ENCODE measurements at places on chromosomes 2 and 18.
A peak's percentile ranks its signal among the peaks of the same experiment; 100 is the strongest.

- DNase-seq: no peak
These were observed 129.0 kb downstream of the CABYR start for GRCh38 chr18:24267878-24268277.

- DNase-seq: no peak
These were observed 201.6 kb upstream of the SALL3 start for GRCh38 chr18:78777992-78778391.

GRCh38 chr2:100004959-100005387, 137.4 kb downstream of the AFF3 start:
- DNase-seq: no peak

GRCh38 chr2:46852124-46852523, 63.5 kb downstream of the MCFD2 start:
- no peak for DNase-seq

DNA sequence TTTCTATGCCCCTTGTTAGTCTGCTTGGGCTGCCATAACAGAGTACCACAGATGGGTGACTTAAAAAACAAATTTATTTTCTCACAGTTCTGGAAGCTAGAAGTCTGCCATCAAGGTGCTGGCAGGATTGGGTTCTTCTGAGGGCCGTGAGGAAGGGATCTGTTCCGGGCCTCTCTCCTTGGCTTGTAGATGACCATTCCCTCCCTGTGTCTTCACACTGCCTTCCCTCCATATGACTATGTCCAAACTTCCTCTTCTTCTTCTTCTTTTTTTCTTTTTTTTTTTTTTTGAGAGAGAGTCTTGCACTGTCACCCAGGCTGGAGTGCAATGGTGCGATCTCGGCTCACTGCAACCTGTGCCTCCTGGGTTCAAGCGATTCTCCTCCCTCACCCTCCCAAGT, 13.1 kb upstream of the CCNYL1 start:
- no peak for DNase-seq

DNA sequence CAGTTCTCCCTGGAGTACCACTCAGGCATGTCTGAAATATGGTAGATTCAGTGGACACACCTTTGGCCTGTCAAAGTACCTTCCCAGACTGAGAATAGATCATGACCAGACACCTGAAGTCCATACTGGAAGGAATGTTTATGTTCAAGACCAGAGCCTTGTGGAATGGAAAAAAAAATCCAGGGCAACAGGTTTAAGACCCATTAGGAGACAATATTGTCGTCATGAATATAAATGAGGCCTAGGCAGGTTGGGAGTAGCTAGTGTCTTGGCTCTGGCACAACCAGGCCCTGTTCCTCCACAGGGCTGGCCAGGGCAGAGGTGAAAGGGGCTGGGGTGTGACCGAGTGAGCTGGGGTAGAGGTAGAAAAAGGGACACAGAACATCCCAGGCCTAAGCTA, 13.2 kb upstream of the ATRAID start:
- no peak for DNase-seq

- no peak for DNase-seq
These were observed 1961.9 kb upstream of the CELF4 start for GRCh38 chr18:39527465-39527864.

DNA sequence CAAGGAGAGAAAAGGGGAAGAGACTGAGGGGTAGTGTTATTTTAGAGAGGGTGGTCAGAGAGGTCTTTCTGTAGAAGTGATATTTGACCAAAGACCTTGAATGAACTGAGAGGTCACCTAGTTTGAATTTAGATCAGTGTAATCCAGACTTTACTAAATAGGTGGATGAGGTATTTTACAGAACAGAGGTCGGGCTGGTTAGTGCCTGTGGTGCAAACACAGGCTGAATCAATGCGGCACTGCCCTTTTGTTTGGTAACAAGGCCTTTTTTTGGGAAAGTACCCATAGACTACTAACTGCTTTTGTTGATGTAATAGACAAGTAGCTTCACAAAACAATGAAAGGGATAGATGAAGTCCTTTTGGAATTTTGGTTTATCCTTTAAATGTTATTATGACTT, 15.9 kb downstream of the RAPGEF4 start:
- DNase-seq: no peak

GRCh38 chr18:7696780-7697179, 129.7 kb downstream of the PTPRM start:
- no peak for DNase-seq

DNA sequence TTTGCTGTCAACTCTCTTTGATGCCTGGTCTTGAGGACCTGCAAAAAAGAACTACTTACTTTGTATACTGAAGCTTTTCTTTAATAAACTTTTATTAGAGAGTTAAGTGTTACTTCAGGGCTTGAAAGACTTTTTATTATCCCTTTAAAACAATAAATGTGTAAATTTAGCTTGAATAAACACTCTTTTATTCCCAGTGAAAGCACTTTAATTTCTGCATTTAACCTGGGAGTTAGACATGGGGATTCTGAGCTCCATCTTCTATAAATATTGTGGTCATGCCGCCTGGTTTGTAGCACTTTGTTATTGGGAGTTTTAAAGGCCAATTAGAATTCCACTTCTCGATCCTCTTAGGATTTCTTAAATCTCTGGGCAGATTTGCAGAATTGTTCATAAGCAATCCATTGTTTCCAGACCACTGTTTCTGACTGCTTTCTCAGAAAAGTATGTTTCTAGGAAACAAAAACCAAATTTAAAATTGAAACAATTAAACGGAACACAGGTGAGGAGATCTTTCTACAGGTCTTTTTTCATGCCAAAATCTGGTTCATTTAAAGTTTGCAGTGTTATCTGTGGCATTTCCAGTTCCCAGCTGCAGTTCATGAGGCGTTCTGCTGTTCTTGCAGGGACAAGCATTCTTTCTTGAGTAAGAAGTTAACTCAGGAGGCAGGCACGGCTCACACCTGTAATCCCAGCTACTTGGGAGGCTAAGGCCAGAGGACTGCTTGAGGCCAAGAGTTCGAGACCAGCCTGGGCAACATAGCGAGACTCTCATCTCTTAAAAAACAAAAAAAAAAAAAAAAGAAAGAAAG, 18.1 kb upstream of the E2F6 start:
- DNase-seq: no peak

DNA sequence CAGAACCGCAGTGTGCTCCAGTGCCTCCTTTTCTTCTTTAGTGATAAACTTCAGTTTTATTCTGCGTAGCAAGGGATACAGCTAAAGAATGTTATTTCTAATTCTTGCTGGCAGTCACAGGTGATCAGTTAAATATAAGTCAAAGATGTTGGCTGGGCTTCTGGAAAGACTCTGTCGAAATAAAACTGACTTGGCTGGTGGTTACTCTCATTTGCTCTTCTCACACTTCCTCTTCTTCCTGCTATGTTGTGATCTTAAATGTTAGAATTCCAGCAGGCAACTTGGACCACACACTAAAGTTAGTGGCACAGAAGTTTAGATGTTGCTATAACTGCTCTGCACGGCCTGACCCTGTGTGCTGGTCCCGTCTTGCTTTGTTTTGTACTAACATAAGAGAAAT, 278.6 kb downstream of the CDH19 start:
- no peak for DNase-seq

GRCh38 chr2:195299600-195299999, 357.4 kb upstream of the SLC39A10 start:
- no peak for DNase-seq

DNA sequence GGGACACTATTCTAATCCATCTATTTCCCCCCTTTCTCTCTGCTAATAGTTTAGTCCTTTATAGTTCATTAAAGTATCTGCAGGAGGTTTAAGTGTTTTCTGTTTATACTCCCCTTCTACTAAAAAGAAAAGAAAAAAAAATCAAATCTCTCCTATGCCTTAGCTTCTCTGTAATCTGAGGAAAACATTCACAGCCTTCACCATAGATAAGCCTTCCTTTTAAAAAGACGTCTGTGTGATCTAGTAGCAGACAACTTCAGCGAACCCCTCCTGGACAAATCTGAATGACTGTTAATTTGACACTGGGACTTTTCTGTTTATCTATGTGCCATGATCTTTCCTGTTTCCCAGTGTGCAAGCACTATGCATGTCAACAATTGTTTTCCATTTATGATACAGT, 70.4 kb upstream of the CDH19 start:
- DNase-seq: no peak

GRCh38 chr2:19312949-19313348, 45.5 kb downstream of the OSR1 start:
- DNase-seq: no peak

DNA sequence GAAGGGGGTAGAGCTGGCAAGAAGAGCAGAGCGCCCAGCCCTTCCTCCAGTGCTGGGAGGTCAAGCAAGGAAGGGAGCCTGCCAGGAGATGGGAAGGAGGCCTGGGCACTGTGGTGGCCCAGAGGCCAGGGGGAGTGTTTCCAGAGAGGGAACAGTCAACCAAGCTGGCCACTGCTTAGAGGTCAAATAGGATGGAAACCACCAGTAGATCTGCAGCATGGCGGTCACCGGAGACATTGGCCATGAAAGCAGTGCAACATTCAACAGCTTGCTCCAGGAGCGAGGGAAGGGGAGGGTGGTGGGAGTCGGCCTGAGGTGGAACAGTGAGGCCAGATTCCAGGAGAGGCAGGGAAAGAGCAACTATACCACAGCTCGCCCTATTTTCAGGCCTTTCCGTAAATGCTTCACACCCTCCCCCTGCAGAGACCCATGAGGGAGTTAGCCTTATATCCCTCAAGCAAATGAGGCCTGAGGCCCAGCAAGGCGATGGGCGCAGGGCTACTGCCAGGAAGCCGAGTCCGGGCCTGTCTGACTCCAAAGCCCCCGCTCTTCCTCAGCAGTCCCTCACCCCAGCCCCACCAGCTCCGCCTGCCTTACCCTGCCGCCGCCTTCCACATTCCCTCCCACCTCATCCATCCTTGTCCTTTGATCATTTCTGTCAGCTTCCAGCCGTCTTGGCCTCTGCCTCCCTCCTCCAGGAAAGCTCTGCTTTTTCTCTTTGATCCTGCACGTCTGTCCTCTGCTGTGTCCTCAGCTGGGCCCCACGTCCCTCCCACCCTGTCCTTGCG, 17.0 kb downstream of the KCNK3 start:
- peak; percentile 66 for DNase-seq

DNA sequence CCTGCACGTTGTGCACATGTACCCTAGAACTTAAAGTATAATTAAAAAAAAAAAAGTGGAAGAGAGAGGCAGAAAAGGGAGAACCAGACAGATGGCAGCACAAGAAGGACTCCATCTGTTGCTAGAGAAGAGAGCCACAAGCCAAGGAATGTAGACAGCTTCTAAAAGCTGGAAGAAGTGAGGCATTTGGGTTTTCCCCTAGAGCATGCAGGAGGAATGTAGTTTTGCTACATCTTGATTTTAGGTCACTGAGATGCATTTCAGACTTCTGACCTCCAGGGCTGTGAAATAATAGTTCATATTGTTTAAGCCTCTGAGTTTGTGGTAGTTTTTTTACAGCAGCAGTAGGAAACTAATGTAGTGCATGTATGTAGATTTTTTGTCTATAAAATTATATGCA, 46.0 kb downstream of the CAVIN2 start:
- DNase-seq: no peak

- DNase-seq: no peak
These were observed 488.2 kb upstream of the SPHKAP start for GRCh38 chr2:228669690-228670089.

GRCh38 chr2:229407170-229407569, 136.1 kb upstream of the PID1 start:
- no peak for DNase-seq

GRCh38 chr2:109009920-109010610, 21.0 kb upstream of the EDAR start:
- no peak for DNase-seq

- DNase-seq: no peak
These were observed 242.2 kb downstream of the TGIF1 start for GRCh38 chr18:3692113-3692621.

- no peak for DNase-seq
These were observed 112.4 kb downstream of the AOX1 start for GRCh38 chr2:200698217-200698616.

- DNase-seq: no peak
These were observed 56.5 kb downstream of the RPIA start for GRCh38 chr2:88747990-88748389.

DNA sequence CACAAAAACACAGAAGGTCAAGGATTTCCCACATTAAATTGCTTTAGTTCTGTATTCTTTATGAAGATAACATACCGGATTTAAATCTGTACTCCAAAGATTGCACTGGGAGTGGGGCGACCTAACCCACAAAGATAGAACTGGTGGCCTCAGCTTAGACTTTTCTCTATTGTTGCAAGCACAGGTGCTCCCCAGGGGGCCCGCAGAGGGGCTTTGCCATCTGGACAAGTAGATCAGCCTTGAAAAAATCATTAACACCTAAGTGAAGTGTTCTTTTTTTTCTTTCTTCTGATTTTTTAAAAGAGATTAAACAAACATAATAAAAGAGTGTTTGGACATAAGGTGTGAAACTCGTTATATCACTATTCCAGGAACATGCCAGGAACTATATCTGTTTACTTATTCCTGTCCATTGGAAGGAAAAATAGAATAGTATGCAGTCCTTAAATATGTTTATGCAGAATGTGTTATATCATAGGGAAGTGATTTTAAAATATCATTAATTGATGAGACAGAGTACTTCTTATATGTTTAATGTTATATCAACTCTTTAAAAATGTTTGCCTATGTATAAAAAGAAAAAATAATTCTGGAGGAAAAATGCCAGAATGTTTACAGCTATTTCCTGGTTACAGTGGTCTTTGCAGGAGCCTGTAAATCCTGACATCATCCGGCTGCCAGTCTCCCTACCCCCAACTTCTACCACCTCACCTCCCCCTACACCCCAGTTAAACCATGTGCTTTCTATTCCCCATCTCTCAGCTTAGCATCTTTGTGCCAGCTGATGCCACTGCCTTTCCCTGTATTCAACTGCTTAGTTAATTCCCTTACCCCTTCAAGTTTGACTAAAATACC, 679.2 kb downstream of the CNTNAP5 start:
- no peak for DNase-seq

- no peak for DNase-seq
These were observed 31.5 kb downstream of the CPO start for GRCh38 chr2:206970589-206971360.

- DNase-seq: no peak
These were observed 80.1 kb upstream of the SPOPL start for GRCh38 chr2:138421315-138421970.

DNA sequence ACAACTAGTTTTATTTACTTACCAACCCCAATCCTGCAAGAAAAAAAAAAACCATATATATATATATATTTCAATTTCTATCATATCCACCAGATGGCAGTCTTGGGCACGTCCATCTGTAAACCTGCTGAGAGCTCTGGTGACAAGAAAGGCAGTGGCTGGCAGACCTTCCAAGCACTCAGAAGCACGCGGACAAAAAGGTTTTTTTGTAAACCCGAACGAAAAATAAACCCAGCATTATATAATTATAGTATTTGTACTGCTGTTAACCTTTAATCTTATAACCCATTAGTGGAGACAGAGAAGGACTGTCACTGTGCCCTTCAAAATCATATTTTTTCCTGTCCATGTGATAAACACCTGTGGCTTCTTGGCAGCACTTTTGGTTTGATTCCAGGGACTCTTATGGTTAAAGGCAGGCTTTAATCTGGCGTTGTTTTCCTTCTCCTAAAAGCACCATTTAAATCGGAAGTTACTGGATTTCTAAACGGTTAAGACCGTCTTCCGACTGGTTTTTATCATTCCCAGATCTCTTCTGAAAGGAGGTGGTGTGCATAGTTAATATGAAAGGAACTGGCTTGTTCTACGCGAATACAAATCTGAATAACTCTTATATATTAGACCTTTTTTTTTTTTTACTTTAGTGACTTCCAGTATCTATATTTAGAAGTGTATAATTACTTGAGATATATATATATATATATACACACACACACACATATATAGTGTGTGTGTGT, 31.0 kb upstream of the SLC3A1 start:
- peak; percentile 50 for DNase-seq

- DNase-seq: no peak
These were observed 565.1 kb downstream of the ARHGAP15 start for GRCh38 chr2:143694335-143694734.

Measured in nephron progenitor cell (in vitro differentiated cells).